ENCODE measurements at places on chromosomes 1 and 21.
A peak's percentile ranks its signal among the peaks of the same experiment; 100 is the strongest.

- peak; percentile 50 for DNase-seq
These were observed 241.4 kb downstream of the TOMM20 start for GRCh38 chr1:234887016-234887900.

DNA sequence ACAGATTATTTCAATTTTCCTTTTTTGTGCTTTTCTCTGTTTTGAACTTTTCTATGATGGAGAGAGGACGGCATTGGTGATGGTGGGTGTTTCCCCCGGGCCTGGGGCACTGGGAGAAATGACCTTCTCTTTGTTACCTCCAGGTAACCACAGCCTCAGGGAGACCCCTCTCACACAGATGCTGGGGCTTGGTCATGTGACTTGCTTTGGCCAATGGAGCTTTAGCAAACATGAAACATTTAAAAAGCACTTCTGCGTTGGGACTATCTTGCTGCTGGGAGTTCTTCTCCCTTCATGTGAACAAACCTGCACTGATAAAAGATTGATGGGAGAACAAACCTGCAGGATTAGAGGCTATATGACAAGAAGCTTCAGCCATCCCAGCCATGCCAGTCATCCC, 122.9 kb downstream of the NGF start:
- DNase-seq = no peak

DNA sequence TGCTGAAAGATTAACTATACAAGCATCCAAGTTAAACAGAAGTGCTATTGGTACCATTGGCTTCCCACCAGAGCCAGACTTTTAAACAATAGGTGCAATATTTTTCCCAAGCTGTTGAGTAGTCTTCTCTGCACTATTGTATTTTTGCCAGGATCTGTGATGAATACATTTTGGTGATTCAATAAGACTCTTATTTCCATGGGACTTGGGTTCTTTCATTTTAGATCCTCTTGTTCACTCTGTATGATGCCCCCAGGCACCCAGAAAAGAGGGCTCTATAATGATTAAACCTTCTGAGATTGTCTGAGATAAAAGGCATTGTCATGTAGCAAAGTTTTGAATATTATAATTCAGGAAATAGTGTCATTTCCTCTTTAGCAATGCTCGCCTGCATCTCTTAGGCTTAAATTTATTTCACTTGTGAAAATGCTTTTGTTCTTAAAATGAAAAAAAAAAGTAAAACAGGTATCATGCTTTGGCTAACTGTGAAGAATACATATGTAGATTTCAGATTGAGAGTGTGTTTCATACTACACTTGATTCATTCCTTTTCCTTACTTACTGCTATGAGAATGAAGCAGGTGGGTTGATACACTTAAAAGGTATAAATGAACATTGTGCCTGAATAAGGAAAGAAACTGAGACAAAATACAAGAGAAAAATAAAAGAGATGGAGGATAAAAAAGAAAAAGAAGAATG, 275.0 kb downstream of the HMCN1 start:
- no peak for DNase-seq

DNA sequence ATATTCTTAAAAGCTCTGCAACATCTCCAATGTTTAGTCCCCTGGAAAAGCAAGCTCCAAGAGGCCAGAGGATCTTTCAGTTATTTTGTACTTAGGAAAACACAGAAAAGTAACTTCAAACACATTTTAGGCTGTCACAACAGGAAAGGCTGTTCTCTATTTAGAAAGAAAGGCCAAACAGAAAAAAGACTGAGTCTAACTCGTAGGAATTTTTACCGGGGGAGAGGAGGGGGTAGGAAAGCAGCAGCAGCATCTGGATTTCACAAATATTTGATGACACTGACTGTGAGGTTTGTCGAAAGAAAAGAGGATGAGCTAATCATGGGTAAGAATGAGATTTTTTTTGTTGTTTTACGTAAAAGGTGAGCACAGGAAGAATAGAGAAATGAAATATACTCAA, 107.1 kb downstream of the EIF4G3 start:
- DNase-seq = peak; percentile 57

GRCh38 chr21:37855271-37855646, 61.0 kb downstream of the KCNJ6 start:
- no peak for DNase-seq

DNA sequence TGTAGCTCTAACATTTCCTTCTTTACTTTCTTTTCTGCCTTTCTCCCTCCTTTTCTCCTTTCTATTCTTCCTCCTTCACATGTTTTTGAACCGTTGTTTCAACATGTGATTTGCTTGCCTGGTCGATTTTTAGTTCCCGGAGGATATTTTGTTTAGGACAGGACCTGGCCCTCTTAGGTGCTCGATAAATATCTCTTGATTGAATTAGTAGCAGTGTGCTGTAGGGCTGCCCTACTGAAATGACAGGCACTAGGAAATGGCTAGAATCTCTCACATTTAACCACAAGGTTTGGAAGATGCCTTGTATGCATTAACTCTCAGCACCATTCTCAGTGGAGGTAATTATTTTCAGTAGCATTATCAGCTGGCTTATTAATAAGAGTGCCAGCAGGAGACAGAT, 305.6 kb downstream of the PAPPA2 start:
- DNase-seq = no peak

DNA sequence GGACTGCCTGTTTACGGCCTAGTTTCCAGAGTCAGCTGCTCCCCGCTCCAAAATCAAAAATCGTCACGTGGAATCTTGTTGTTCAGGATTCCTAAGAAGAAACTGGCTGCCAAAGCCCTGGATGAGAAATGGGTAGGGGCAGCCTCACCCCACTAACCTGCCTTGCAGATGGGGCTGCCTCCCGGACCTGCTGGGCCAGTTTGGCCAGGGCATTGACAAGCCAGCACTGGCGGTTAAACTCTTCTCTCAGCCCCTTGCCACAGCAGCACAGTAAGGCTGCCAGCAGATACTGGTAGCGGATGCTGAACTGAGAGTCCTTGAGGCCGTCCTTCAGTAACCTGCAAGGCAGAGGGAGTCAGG, 31.6 kb upstream of the PPP1R15B start:
- DNase-seq = no peak
